AG04450 (cell line): ENCODE measurements at places on chromosomes 13 and 19.

DNA sequence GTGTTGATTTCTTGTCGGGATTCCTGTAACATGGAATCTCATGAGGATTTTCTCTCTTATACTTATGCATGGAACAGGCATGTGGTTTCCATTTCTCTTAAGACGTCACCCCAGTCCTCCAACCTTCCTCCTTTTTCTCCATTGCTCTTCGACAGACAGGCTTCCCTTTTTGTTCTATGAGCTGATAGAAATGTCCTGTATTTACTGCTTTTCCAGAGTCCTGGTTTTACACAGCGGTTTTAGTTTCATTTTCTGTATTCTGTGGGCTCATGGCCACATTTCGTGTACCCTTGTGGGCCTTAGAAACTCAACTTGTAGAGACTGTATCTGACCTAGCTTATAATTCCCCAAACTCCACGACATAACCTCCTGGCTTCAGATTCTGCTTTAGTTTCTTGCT is 113.1 kb downstream of the PAN3 start:
- no peak for DNase-seq

DNA sequence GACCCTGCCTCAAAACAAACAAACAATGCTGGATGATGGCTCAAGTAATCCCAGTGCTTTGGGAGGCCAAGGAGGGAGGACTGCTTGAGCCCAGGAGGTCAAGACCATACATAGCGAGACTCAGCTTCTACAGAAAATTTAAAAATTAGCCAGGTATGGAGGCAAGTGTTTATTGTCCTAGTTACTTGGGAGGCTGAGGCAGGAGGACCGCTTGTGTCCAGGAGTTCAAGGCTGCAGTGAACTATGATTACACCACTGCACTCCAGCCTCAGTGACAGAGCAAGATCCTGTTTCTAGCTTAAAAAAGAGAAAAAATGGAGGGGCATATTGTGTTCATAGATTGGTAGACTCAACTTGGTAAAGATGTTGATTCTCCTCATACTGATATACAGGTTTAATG is 36.2 kb downstream of the KPNA3 start:
- DNase-seq = no peak

DNA sequence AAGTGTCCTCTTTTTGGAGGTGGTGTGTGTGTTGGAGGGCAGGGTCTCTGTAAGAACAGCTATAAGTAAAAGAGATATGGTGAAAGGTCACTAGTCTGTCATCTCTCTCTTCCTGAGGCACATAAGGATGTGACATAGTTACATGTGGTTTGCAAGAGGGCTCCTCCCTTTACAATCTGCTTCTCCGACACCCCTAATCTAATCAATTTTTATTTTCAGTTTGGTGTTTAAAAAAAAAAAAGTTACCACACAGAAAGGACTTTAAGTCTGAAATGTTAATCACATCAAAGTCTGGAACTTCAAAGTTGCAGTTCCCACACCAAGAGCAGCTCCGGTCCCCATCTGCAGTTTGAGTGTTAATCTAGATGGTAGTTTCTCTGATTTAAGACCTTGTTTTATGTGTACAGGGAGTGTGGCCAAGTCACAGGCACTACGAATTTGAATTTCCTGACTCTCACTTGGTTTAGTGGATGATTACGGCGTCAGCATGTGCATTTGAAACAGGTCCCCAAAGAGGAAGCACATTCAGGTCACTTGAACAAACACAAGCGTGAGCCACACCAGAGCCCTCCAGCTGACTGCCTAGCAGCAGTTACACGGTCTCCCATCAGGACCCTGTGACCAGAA is 53.1 kb downstream of the FOXO1 start:
- no peak for DNase-seq

GRCh38 chr19:7682175-7682855 is 1.7 kb downstream of the TRAPPC5 start:
- no peak for DNase-seq

DNA sequence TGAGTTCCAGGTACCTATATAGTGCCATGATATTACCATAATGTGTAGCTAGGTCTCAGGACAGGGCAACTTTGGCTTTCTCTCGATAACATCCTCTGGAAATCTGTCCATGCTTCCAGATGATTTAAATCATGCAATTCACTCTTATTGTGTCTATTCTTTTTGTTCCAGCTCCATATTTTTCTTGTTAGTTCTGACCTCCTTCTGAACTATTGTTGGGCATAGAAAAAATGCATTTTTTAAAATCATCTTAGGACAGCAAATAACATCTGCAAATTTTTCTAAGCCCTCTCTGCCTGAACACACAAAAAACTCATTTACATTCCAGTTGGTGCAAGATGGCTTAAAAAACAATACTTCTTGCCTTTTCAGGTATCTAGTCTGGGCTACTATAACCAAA is 1561.0 kb upstream of the MIR17HG start:
- DNase-seq = no peak
